ENCODE measurements at places on chromosomes 12 and 14.

DNA sequence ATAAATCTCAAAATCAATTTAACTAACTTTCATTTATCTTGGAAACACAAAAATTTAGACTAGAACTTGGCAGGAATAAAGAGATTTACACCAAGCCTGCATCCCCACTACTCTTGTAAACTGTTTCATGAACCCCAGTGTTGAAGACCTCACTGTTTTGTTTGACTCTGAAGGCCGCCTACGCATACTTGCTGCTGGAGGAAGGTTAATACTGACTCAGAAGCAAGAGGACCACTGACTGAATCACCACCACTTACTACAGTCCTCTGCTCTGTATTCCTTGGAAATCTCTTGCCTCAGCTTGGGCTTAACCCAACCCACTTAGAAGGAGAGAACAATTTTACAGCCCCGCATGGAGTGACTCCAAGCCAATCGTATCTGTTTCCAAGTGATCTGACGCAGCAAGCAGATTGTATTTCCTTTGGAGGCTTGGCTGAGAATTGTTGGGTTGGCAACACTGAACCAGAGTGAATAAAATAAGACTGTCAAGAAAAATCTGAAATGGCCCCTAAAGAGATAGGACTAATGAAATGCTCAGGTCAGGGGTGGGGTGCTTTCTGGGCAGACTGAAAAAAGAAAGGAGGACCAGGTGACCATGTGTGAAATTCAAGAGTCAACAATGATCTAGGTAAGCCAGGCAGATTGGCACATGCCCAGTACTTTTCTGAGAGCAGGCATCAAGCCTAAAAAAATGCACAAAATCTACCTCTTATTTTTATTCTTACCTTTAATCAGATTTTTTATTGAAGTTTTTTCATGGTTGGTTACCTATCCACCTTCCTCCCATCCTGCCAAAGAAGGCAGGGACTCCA is 248.6 kb downstream of the ZFP36L1 start:
- no peak for DNase-seq

- no peak for DNase-seq
These were observed 393 bp upstream of the DCAF5 start for GRCh38 chr14:69153152-69153872.

DNA sequence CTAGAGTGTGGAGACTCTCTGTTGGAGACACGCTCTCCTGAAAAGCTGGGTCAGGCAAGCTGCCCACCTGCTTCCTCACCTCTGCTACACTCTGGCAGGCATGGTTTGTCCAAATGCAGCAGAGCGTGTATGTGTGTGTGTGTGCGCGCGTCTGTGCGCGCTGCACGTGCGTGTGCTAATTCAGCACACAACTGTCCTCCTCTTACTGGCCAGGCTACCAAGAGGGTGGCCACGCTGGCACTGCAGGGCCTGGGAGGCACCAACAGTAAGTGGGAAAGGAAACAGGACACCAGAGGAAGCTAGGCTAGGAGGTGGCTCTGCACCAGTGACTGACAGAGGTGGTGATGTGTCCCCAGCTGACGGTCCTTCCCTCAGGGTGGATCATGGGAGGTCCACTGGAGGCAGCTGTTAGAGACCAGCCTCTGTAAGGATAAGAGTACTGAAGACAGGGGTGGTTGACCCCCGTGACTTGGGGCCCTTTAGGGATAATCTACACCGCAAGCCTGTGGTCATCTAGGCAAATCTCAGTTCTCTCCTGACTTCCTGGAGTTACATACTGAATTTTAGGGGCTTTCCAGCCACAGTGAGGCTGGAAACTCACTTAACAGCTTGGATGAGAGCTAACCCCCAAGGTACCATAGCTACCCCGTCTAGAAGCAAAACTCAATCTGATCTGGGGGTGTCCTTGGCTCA is 15.6 kb upstream of the TFCP2 start:
- no peak for DNase-seq

DNA sequence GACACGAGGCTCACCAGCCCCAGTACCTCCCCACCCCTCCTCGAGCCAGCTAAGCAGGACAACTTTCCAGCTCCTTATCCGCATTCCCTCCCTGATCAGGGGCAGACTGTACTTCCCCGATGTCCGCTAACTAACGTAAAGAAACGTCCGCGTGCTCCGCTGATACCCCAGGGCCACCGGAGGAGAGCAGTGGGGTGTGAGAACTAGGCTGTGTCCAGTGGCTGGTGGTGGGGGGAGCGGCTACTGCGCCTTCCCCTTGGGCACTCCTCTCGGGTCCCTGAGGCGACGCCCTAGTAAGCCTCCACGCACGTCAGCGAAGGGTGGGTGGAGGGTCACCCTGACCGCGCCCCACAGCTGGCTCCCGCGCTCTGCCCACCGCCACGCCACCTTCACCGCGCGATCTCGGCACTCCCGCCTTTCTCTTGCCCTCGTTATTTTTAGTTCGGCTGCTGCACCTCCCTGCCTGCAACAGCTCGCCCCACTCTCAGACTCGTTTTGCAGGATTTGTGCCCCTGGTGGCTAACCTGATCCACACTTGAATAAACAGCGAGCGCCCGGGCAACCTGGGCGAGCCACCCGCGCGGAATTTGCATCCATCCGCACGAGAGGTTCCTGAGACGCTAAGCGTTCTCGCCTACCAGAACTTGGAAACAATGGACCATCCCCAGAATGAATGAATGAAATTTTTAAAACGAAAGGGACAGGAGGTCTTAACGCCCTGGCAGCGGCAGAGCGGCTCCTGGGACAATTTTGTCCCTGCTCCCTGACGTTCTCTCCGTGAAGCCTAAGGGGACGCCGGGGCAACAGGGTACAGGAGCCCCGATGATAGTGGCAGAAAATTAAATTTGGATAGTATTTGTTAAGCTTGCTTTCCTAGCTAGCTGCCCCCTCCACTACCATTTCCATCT is 6.9 kb upstream of the BMP4 start:
- DNase-seq = no peak

DNA sequence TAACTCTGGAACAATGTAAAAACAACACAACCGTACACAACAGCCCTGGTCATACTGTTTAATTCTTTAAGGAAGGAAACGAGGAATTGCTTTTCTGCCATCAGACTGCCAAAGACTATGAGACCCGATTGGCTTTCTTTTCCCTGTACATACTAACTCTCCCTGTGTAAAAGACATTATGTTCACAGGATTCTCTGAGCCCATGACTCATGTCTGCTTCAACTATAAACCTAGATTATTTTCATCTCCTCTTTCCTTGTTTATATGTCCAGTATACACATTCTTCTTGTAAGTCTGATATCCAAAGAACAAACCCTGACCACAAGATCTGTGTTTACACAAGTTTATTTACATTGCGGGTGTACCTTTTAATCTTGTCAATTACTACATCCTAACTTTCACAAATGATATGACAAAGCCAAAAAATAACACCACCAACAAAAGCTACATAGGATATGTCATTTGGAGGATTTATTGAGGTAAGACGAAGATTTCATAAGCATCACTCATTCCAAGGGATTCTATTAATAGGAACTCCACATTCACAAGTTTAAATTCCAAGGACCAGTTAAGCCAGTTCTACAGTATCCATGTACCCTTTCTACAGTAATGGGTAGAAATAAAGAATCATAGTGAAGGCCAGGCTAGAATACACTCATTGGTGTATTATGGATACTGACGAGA is 67.3 kb downstream of the STXBP6 start:
- DNase-seq = no peak

DNA sequence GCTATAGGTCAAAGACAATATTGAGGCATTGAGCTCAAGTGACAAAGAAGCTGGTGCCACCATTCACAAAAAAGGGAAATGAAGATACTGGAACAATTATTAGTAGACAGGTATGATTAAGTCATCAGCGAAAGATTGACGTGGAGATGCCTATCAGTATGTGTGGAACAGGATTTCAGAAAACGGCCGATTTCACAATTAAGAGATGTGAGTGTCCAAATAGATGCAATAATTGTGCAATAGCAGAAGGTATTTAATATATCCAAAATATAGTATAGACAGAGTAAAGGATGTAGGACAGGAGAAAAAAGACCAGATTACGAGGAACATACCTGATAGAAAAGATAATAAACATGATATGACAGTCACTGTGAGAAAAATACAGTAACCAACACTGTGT is 433.1 kb downstream of the C12orf50 start:
- no peak for DNase-seq

GRCh38 chr14:102525219-102525928 is 15.8 kb upstream of the ANKRD9 start:
- no peak for DNase-seq

DNA sequence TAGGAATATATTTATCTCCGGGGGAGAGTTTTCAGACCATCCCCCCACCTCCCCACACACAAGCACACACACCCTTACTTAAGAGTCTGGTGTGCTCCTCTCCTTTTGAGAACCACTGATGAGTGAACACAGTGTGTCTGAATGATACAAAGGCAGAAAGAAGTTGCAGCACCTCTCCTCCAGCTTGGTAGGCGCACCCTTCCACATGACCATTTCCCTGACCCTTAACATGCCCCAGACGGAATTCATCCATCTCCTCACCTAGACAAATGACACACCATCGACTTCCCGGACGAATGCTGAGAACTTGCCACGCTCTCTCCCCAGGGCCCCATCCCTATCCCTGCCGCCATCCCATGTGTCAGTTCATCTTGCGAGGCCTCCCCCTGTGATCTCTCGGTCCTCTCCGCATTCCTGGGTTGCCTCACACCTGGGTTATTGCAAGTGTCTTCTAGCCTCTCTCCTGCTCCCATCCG is 3.9 kb downstream of the TNFRSF1A start:
- no peak for DNase-seq

- DNase-seq = no peak
These were observed 17.2 kb upstream of the SLC35F4 start for GRCh38 chr14:57883061-57883460.

- no peak for DNase-seq
These were observed 11.1 kb downstream of the PLBD2 start for GRCh38 chr12:113369391-113369985.

DNA sequence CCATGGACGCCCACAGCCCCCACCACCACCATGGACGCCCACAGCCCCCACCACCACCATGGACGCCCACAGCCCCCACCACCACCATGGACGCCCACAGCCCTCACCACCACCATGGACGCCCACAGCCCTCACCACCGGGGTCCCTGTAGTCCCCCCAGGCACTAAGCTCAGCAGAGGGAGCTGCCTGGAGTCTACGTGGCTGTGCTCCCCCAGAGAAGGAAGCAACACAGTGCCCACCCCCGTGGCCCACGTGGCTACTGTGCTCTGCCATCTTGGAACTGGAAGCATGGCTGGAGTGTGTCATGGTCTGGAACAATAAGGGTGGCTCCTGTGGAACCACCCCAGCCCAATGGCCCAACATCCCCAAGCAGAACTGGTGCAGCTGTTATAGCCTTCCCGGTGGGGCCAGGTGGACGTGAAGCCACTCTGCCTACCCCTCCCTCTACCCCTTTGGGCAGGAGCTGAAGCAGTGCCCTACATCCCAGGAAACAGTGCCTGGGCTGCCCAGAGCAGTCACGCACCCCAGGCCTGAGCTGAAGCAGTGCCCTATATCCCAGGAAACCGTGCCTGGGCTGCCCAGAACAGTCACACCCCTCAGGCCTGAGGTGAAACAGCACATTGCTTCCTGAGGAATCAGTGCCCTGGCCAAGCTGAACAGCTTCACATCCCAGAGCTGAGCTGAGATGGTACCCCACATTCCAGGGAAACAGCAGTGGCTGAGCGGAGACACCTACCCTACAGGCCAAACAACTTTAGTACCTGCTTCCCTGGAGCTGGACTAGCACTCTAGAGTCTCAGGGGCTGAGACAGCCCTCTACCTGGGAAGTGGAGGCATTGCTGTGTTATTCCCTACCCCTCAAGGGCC is 9.0 kb upstream of the SFSWAP start:
- DNase-seq = no peak

- no peak for DNase-seq
These were observed 122.1 kb downstream of the SLC5A8 start for GRCh38 chr12:101087920-101088319.

GRCh38 chr14:64979336-64980074 is 7.2 kb upstream of the FNTB start:
- DNase-seq = no peak

GRCh38 chr14:86072116-86072894 is 542.4 kb downstream of the FLRT2 start:
- DNase-seq = no peak

DNA sequence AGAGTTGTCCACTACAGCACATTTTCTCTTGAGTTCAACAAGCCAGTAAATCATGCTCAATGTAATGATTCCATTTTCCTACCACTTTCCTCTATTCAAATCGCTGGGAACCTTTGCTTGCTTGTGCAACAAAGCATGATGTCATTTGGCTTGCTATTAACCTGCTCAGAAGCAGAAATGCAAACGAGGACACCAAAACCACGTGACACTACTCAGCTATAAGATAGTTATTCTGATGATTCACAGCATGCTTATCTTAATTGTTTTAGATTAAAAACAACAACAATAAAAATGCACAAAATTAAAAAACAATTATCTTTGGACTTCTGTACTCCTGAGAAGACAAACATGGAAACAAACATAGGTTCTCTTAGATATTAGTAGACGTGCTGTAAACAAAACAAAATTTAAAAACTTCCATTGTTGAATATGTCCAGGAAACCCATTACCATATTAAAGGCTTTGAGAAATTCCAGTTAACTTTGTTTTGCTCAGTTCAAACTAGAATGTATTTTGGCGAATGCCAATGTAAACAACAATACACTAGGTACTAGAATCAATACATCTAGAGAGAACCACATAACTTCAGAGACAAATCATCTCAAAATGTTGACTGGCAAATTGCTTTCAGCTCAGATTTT is 77.5 kb upstream of the KRAS start:
- no peak for DNase-seq

DNA sequence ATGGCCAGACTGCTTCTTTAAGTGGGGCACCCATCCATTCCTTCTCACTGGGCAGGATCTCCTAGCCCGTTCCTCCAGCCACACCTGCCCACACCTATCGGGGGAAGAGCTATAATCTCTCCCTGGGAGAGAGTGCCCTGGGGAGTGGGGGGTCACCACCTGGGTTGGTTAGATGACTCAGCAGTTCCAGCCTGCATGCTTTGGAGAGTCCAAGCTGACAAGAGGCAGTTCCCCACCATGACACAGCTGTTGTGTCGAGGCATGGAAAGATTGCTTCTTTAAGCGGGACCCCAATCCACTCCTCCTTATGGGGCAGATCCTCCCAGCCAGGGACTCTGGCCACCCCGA is 52.6 kb upstream of the PPFIA2 start:
- DNase-seq = no peak

- no peak for DNase-seq
These were observed 12.6 kb upstream of the RNASE4 start for GRCh38 chr14:20671597-20672283.

Measured in T-helper 9 cell (primary cell).